ENCODE measurements at places on chromosomes 3 and 15. TPM values are rescaled to one million over a fixed set of nuclear protein-coding genes. Genes with fewer than 3 reads are reported as not detected.
A peak's percentile ranks its signal among the peaks of the same experiment; 100 is the strongest.

GRCh38 chr3:143832433-143832832 lies 15.8 kb downstream of the SLC9A9 start:
- H3K4me1 ChIP-seq, result no peaks in the 10 kb centered on the region
- H3K4me3 ChIP-seq, result no peak overlapping the region
- H3K36me3 ChIP-seq, result no peaks in the 10 kb centered on the region
- H3K27me3 ChIP-seq, result no peaks in the 10 kb centered on the region
- DNase-seq, result no peak

DNA sequence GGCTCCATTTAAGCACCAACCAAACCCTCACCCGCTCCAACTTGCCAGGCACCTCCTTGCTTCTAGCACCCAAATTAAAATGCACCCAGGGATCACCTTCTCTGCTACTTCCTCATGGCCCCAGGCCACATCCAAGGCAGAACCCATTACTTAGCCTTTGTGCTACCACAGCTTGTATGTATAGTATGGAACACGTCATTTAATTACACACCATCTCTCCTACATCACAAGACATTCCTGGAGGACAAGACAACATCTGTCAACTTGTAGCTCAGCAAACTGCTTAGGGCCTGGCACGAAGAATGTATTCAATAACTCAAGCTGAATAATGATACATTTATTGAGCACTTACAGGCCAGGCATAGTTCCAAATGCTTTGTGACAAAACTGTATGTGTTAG lies 23.3 kb downstream of the ZDHHC3 start:
- no peaks in the 10 kb centered on the region for H3K27me3 ChIP-seq
- H3K36me3 ChIP-seq, result peaks cover 22% of the 10 kb centered on the region
- DNase-seq, result no peak

DNA sequence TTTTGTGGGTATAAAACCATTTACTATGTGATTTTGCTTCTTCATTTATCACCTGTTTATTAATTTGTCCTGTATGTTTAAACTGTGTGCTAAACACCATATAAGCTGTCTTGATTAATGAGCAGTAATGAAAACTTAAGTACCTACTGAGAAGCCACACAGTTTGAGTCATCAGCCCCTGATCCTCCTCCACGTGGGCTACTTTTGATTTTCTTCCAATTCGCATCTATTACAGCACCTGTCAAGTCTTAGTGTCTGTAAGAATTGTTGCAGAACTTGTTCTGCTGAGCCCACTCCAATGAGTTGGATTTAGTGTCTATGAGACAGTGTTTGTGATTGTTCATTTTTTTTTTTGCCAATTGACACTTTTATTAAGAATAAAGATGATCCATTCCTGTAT lies 16.8 kb downstream of the EPHA6 start:
- no peaks in the 10 kb centered on the region for H3K36me3 ChIP-seq
- no peak for DNase-seq
- H3K4me1 ChIP-seq, result no peaks in the 10 kb centered on the region
- H3K27ac ChIP-seq, result no peak overlapping the region
- H3K4me3 ChIP-seq, result no peak overlapping the region

ITGB5 gene
- 9.6 TPM for total RNA-seq

DNA sequence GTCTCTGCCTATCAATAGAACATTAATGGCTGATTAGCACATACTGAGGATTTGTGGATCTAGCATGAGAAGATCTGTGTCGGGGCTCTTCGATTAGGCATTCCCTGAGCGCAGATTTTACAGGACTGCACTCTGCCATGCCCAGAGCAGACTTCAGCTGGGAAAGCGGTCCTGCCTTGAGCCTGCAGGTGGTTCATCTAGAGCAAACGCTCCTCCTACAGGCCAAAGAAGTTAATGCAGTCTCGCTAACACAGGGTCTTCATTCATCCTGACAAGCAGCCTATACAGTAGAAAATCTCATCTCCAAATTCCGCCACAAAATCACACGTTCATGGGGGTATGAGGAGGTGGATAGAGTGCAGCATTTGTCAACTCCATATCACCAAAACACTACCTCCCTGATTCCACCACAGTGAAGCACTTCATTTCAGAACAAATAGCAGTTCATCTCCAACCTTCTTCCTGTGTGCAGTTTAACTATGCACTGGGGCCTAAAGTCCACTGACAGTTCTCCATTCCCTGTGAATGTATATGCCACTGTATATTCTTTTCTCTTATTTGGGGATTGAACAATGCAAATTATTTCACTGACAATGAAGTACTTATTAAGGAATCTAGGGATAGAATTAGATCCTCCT lies 405.8 kb downstream of the IGSF11 start:
- H3K36me3 ChIP-seq, result no peaks in the 10 kb centered on the region
- H3K4me3 ChIP-seq, result no peak overlapping the region
- peak; percentile 17 for DNase-seq
- no peaks in the 10 kb centered on the region for H3K27me3 ChIP-seq
